ENCODE measurements at places on chromosomes 5 and 9.

DNA sequence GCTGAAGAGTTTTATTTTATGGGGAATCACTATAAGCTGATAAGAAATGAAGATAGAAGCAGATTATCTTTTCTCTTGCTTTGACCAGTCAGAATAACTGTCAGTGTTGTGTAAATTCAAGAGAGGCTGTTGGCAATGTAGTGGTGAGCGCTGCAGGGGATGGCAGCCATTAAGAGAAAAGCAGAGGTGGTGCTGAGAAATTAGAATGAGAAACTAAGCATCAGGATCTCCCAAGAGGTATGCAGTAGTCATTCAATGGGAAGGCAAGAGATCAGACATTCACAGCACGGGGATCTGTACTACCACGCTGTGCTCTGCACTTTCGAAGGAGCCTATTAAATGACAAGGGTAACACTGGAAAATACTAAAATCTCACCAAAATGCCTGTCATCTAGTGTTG lies 768.5 kb upstream of the ACO1 start:
- no peak for DNase-seq

DNA sequence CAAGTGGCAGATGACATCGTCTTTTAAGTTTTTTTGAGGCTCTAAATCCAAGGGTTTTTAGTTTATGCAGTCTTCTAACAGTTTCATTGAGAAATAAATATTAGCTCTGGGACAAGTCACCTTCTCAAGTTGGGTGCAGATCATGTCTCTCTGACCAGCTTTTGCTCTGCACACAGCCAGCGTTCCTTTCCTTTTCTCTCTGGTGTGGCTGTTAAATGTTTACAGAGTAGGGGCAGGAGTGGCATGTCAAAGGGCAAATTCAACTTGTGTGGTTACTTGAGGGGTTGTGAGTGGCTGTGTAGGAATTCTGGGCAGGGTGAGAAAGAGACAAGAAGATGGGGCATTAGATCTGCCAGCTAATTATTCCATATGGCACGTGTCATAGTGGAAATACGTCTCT lies 187.5 kb upstream of the HMHB1 start:
- no peak for DNase-seq

GRCh38 chr5:154058055-154059038 lies 19.6 kb downstream of the MFAP3 start:
- DNase-seq, result no peak

GRCh38 chr5:1311439-1312055 lies 16.7 kb upstream of the TERT start:
- DNase-seq, result no peak

- DNase-seq, result no peak
These were observed 7.8 kb downstream of the LCN9 start for GRCh38 chr9:135670721-135671590.

GRCh38 chr5:28165096-28165495 lies 1126.7 kb upstream of the CDH9 start:
- DNase-seq, result no peak

- DNase-seq, result no peak
These were observed 168.1 kb upstream of the MAP3K1 start for GRCh38 chr5:56647099-56647850.

DNA sequence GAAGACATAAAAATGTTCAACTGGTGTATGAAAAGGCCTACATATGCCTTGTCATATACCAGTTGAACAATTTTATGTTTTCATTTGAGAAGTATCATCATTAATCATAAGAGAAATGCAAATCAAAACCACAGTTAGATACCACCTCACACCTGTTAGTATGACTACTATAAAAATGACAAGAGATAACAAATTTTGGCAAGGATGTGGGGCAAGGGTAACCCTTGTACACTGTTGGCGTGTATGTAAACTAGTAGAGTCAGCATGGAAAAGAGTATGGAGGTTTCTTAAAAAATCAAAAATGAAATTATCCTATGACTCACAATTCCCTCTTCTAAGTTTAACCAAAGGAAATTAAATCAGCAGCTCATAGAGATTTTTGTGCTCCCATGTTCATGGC lies 250.4 kb upstream of the ST8SIA4 start:
- DNase-seq, result no peak

GRCh38 chr9:20990867-20991266 lies 40.6 kb downstream of the HACD4 start:
- no peak for DNase-seq

- DNase-seq, result no peak
These were observed 369.6 kb upstream of the SEMA6A start for GRCh38 chr5:116944183-116944582.

DNA sequence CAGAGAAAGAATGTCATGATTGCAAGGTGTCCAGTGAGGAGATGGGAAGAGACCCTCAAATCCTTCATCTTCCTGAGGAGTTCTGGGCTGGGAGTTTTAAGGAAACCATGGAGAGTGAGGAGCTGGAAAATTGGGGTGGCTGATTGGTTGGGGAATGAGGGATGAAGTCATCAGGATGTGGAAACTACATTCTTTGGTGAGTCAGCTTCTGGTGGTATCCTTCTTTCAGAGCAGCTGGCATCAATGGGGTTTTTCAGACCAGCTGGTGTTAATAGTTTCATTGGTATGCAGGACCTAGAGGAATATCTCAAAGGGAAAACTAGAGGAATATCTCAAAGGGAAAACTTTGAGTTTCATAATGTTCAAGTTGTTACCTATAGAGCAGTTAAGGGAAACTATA lies 45.2 kb downstream of the RNF180 start:
- no peak for DNase-seq

GRCh38 chr9:78982849-78983248 lies 588.9 kb upstream of the TLE4 start:
- no peak for DNase-seq

- DNase-seq, result no peak
These were observed 390.2 kb upstream of the SGCD start for GRCh38 chr5:155936520-155937406.

GRCh38 chr9:123568691-123569688 lies 213.0 kb downstream of the CRB2 start:
- DNase-seq, result no peak

DNA sequence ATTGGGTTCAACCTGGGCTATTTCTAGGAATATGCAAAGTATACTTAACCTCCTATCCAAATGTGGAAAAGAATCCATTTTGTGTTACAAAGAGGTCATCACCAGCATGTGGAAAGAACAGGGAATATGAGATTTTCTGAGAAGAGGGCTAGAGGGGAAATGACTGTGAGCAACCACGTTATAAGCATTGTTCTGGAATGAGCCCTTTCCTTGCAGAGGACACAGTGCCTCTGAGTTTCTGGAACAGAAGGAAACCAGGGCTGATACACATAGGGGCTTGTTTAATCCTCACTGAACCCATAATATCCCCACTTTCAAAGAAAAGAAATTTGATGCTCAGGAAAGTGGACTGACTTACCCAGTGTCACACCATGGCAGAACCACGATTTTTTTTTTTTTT lies 53.0 kb downstream of the SFXN1 start:
- DNase-seq, result no peak

GRCh38 chr5:64149268-64149667 lies 16.4 kb upstream of the RNF180 start:
- no peak for DNase-seq

DNA sequence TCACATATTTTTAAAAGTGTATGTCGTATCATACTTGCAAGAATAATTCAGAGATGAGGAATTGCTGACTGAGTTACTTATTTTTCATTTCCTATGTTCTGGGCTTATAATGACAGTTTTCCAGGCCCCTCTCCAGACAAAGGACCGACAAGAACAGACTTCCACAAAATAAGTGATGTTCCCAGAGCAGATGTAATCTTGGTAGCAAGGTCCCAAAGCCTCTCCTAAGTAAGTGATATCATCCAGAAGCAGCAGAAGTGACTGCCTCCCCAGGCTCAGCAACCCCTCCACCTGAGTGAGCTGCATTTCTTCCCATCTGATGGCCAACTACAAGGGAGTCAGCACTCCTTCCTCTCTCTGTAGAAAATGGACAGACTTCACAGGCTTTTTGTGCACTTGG lies 57.1 kb downstream of the SEMA6A start:
- no peak for DNase-seq

- DNase-seq, result no peak
These were observed 104.4 kb downstream of the THBS4 start for GRCh38 chr5:80139466-80139972.

GRCh38 chr9:3751125-3751758 lies 225.4 kb upstream of the RFX3 start:
- DNase-seq, result no peak

- DNase-seq, result no peak
These were observed 17.0 kb upstream of the UNC5A start for GRCh38 chr5:176793343-176793699.

DNA sequence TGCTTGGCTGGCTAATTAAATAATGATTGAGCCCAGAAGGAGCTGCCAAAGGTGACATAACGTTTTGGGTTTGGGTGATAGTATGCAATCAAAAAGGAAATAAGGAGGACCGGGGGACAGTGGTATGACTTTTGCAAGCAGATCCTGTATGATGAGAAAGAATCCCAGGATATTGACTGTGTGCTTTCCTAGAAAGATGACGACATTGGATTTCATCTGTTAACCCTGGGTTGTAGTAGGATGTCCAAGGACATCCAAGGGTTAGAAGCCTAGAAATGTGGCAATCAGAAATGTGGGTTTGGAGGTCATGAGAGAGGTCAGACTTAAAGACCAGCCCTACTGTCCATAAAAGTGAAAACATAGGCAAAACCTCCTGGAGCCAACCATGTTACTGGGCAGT lies 50.3 kb upstream of the HMHB1 start:
- DNase-seq, result no peak

DNA sequence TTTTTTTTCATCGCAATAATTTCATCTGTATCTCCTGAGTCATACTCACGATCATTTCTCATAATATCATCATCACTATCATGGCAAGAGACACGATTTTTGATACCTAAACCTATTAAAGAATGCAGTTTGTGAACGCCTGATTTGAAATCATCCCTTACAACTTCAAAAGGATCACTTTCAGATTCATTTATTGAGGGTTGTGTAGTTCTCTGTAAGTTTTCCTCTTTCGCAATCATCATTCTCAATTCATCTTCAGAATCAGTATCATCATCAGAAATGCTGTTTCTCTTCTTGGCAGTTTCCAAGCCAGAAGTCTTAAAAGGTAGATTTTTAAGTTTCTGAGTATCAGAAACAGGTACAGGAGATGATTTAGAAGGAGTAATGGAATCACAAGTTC lies 9.7 kb downstream of the NOL8 start:
- no peak for DNase-seq

- DNase-seq, result no peak
These were observed 6.7 kb downstream of the SLC23A1 start for GRCh38 chr5:139376364-139376763.

DNA sequence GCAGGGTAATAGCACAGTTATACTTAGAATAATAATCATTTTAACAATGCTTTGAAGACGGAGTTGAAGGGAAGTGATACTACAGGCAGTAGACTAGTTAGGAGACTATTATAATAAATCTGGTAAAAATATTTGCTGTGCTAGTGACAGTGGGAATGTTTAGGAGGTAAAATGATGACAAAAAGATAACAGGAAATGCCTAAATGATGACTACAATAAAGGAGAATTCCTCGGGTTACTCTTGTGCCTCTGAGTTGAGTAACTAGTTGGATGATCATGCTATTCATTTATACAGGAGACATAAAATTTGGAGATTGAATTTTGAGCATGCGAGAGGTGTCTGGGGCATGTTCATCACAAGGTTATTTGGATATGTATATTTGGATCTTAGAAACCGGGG lies 32.2 kb upstream of the PAM start:
- DNase-seq, result no peak
